CD4-positive, alpha-beta T cell treated with Interleukin-15 for 4 hours (primary cell): ENCODE measurements at places on chromosomes 12 and 14.

DNA sequence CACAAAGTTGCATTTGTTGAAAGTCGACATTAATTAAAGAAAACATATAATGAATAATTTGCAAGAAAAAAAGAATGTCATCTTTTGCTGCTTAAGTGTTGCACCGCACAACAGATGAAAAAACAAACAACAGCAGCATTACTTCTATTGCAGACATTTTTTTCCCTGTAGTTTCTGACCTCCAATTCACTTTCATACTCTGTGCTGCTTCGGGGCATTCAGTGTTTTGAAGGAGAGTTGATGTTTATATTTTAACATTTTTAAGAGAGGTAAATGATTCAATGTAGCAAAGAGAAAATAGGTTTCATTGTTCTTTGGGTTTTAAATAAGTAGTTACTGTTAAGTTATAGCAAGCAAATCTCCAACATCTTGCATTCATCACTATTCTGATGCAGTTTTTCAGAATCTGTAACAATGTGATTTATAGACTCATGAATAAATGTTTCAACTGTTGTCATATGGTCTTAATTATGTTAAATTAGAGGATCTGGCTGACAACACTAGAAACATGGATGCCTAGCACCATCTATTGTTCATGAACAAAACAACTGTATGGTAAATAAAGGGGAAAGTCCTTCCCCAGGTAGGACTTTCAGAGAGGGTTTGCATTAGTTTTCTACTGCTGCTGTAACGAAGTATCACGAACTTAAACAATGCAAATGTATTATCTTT is 168.1 kb downstream of the BCAT1 start:
- no peak for DNase-seq

DNA sequence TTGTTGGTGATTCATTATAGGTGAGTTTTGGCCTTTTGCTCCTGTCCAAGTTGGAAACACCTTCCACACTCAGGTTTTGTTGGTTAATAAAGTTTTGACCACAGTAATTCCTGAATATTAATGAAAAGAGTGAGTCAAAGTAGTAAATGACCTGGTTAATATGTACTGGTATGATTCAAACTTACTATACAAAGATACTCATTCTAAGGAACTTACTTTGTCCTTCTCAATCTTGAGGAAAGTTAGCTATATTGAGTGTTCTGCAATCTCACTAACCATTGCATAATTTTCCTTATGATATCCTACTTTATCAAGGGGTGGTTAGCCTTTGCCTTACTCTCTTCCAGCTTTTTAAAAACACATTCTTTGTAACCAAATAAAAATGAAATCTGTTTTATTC is 20.9 kb upstream of the HECTD1 start:
- DNase-seq, result no peak

- DNase-seq, result no peak
Observed at GRCh38 chr14:58777541-58777979, 139.8 kb downstream of the DACT1 start.

DNA sequence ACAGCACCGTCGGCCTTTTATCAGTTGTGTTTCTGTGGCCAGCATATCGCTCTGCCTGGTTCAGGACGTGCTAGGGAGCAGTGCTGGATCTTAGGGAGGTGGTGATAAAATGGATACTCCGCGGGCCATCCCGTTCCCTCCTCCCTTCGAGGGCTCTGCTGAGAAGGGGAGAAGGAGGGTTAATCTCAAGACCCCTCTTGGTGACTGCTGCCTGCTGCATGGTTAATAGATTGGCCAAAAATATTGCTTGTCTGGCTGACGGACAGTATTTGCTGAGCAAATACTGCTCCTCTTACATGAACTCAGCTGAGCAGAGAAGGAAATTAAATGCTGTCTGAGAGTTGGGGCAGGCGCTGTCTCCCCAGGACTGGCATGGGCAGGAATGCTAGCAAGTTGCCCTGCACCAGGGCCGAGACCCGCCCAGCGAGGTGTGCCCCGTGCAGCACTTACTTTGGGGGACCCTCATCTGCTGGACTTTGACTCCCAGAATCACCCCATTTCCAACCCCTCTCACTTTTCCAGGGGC is 1.2 kb downstream of the FBRSL1 start:
- DNase-seq, result no peak

DNA sequence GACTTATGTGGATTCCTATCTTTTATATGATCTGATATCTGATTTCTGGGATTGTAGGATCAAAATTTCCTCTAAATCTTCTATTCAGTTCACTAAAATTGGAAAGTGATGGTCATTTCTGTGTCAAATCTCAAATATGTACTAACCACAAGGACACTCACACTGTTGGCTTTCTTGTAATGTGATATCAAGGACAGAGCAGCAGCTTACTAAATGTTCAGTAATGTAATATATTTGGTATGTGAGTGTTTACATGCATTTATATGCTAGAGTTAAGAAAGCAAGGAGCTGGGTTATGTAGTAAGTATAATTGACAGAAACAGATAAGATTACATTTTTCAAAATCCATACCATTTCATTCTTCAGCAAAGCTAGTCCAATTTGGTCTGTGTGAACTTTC is 16.5 kb downstream of the PUS7L start:
- DNase-seq, result no peak

GRCh38 chr14:81990312-81990761 is 456.7 kb upstream of the SEL1L start:
- peak; percentile 35 for DNase-seq

GRCh38 chr12:50024805-50025186 is 498 bp downstream of the RACGAP1 start:
- DNase-seq, result no peak

- DNase-seq, result no peak
Observed at GRCh38 chr12:21851151-21851550, 76.6 kb upstream of the KCNJ8 start.

- peak; percentile 37 for DNase-seq
Observed at GRCh38 chr12:21656905-21657325, 727 bp downstream of the LDHB start.

- no peak for DNase-seq
Observed at GRCh38 chr14:101301011-101301410, 260.3 kb upstream of the DIO3 start.

DNA sequence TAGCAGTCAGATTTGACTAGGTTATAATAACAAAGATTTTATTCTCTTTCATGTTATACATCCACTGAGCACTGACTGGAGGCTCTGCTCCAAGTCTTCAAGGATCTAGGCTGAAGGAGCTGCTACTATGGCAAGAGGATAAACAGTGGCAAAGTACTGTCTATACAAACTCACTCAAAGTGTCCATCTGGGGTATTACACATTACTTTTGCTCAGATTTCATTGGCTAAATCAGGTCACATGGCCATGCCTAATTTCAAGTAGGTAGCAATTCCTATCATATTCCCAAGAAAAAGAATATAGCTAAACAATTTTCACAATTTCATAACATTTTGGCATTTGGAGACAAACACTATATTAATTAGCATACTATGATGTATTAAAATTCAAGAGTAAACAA is 40.9 kb downstream of the CDK17 start:
- DNase-seq, result no peak

GRCh38 chr12:114396153-114396868 is 9.6 kb downstream of the TBX5 start:
- no peak for DNase-seq

DNA sequence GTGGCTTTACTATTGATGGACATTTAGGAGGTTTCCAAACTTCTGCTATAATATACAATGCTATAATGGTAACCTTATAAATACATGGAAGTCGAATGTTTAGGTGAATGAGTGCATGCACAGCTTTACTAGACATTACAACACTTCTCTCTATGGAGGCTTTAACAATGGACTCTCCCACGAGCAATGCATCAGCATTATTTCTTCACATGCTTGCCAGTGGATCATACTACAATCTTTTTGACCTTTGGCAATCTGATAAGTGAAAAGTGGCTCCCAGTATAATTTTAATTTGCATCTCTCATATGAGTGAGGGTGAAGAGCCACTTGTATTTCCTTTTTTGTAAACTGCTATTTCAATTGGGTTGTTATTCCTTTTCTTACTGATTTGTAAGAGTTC is 18.2 kb downstream of the RDH12 start:
- no peak for DNase-seq

GRCh38 chr12:3810540-3810939 is 57.6 kb upstream of the CRACR2A start:
- DNase-seq, result no peak

- DNase-seq, result no peak
Observed at GRCh38 chr12:11477110-11477509, 81.7 kb upstream of the PRB2 start.

DNA sequence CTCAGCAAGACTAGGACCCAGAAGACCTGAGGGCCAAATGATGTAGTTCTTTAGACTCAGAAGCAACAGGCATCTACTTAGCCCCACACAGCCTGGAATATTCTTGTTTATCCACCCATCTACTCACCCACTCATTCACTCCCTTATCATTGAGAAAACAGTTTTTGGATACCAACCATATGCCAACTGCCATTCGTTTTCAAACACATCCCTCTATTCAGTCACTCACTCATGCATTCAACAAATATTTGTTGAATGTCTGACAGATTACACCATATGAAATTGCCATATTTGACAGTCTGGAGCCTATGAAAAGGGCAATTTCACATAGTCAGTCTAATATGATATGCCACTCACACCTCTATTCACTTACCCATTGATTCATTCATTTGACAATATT is 103.2 kb downstream of the NT5DC3 start:
- no peak for DNase-seq

GRCh38 chr12:93597608-93598007 is 25.1 kb downstream of the SOCS2 start:
- no peak for DNase-seq

DNA sequence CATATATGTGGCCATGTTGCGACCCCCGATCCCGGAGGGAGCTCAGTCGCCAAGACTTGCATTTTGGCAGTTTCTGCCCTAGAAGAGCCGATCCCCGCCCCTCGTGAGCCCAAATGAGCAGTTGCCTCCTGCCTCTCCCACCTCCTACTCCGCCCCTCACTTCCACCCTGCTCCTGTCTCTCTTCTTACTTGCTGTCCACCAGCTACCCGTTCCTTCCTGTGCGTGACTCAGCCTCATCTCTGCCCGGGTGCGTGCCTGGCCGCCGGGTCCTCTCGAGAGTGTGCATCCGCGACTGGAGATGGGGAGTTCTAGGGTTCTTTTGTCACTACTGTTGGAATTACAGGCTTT is 585 bp downstream of the GPATCH2L start:
- peak; percentile 75 for DNase-seq

- DNase-seq, result no peak
Observed at GRCh38 chr12:16323010-16323409, 24.4 kb upstream of the MGST1 start.

- no peak for DNase-seq
Observed at GRCh38 chr14:103552011-103552845, 10.2 kb downstream of the BAG5 start.

DNA sequence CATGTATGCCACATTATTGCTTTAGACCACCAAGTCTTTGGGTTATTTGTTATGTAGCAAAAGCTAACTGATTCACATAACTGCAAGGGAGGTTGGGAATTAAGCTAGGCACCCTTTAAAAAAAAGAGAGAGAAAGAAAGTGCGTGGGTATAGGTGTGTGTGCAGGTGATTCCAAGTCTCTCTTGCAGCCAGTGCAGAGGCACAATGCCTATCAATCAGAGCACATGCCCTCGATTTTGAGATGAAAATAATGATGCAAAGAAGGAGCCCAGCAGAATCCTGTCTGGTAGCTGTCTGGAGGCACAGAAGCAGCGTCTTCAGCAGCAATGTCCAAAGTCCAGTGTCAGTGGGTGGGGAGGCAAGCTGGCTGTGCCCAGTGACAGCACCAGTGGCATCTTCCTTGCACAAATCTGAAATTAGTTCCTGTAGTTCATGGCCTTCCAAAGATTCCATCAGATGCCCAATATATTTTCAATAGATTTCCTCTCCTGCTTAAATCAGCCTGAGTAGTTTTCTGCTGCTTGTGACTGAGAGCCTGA is 62.4 kb upstream of the TBPL2 start:
- no peak for DNase-seq

DNA sequence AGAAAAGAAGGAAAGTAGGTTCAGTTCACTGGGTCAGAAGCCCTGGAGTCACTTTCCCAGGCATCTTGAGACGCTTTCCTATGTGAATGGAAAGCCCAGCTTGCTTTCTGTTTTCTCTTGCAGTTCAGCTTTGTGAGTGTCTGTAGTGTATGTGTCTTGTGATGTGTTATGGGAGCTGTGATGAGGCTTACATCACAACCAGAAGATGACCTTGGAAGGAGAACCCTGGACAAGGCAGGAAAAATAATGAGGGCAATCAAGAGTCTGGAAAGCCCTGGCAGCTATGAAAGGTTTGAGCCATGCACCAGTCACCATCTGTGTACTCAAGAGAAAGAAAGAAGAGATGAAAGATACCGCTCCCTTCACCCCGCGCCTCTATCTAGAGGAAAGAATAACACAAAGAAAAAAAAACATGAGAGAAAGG is 35.2 kb upstream of the PTGR2 start:
- DNase-seq, result no peak

GRCh38 chr14:59374048-59374447 is 91.1 kb downstream of the GPR135 start:
- DNase-seq, result no peak

DNA sequence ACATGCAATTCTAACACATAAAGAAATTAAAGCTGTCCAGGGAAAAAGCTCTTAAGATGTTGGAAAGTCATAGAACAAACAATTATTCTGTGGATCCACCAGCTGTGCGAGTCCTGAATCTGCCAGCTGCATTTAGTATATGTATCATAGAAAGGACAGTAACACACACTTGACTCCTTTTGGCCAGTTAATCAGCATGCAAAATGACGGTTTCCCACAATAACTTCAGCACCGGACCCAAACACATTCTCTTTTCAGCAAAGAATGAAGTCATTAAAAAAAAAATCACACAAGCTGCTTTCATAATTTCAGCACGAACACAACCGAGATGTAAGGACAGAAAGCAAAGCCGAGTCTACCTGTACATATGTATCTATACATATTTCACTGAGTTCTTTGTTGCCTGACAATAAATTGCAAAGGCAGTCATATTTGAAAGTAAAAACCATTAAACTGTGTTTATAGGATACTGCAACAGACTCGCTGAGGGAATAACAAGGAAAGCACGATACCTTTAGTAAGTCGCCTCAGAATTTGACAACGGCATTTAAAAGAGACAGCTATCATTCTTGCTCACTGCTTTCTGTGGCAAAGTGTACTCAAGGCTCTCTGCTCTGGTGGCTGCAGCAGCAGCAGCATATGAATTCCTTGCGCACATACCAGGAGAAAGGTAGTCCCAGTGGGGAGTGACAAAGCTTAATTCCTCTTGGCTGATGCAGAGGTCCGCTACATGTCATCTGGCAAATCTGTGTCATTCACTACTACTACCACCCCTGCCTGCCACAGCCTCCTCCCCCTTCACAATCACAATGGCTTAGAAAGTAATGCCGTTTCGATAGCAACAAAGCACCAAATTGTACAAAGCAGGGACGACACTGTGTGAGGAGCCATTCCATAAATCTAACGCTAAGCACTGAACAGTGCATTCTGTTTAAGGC is at the start of gene GRIP1:
TSS of gene GRIP1 (minus strand) at position 739 of the 938 bp plus-strand sequence. CDS start at position 567, 172 bp downstream.
- DNase-seq, result no peak
